ENCODE measurements at places on chromosomes 13 and 19.

- peak; percentile 83 for DNase-seq
These were observed 213.4 kb downstream of the ABCC4 start for GRCh38 chr13:95087746-95088305.

DNA sequence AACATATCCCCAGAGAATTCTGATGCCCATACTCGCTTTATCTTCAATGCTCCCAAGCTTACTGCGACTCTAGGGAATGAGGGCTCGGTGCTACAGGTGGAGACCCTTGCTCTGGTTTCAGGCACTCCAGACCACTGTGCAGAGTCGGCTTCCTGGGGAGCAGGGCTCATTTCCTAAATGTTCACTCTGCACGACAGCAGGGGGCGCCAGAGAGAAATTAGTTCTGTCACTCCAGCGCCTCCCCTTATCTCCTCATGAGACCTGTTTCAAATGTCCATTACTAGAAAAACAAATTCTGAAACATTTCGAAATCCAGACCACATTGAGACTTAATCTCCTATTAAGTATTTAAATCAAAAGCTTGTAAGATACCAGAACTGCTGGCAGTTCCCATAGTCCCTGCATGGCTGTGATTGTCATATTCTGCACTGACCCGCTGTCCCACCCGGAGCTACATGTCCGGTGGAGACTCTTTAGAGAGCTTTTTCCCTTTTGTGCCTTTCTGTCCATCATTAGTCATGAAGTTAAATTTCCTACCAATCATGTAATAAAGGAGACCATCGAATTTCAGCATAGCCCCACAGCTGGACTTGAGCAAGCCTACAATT is 22.4 kb downstream of the EPSTI1 start:
- DNase-seq = peak; percentile 83

- DNase-seq = no peak
These were observed 17.7 kb upstream of the CRTC1 start for GRCh38 chr19:18665771-18666202.

DNA sequence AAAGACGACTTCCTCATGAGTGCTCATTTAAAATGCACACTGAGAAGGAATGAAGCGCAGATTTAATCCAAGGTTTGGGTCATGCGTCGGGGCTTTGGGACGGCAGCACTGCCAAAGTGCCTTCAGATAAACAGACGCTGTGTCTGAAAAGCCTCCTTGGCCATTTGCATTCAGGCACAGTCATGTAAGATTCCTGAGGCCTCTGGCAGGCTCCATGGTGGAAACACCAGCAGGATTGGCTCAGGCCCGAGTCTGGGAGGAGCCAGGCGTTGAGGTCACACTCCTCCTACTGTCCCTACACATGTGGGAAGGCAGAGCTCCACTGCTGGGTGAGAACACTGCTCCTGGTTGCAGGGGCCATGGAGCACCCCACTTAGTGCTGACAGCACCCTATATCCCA is 113.3 kb upstream of the KL start:
- DNase-seq = peak; percentile 6

- DNase-seq = no peak
These were observed 6.8 kb downstream of the F2RL3 start for GRCh38 chr19:16895467-16896145.

DNA sequence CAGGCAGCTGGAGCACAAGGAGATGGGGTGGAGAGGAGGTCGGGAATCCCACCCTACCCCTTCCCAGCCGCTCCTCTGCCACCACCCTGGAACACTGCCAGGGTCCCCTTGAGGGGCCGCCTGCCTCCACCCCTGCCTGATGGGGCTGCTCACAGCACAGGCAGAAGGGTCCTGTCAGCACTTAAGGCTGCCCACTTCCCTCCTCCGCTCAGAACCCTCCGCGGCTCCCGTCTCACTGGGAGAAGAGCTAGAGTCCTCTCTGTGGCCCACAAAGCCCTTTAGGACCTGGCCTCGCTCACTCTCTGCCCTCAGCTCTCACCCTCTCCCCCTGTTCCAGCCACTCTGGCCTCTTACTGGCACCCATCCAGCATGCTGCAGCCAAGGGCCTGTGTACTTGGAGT is 3.4 kb upstream of the POLD1 start:
- no peak for DNase-seq

Measured in Caco-2 (cell line).